ENCODE measurements at places on chromosomes 6 and 20.

DNA sequence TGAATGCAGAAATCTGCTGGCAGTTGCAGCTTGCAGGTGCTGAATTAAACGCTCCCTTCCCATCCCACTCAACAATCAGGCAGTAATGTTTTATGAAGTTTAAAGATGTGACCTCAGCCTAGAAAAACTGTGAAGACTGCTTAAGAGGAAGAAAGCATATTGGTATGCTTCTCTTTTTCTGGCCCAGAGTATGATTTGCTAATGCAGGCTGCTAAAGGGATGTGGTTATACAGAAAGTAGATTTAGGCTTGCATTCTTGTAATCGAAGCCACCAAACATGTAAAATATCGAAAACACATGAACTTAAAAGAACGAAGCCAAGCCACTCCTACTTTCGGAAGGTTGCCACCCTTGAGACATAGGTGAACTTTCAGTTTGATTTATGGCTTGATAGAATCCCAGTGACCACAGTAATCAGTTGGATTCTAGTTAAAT is 40.7 kb downstream of the MAP3K5 start:
- DNase-seq = no peak

DNA sequence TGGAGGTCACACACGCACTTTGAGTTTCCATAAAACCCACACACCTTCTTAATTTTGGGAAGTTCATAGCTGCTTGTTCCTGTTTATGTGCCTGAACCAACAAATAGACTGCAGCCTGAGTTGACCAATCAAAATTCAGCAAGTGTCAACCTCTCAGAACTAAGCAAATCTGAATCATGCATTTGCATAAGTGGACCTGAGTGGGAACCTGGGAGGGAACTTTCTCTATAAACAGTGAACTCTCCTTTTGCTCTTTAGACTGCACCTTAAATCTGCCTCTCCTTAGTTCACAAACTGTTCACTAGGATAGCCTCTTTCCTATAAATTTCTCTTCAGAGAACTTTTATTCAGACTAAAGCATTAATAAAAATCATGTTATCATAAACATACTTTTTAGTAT is 37.9 kb downstream of the SLC17A1 start:
- DNase-seq = no peak

GRCh38 chr6:22613695-22614094 is 44.3 kb downstream of the HDGFL1 start:
- no peak for DNase-seq

GRCh38 chr6:6747371-6747770 is 158.9 kb downstream of the LY86 start:
- DNase-seq = no peak

DNA sequence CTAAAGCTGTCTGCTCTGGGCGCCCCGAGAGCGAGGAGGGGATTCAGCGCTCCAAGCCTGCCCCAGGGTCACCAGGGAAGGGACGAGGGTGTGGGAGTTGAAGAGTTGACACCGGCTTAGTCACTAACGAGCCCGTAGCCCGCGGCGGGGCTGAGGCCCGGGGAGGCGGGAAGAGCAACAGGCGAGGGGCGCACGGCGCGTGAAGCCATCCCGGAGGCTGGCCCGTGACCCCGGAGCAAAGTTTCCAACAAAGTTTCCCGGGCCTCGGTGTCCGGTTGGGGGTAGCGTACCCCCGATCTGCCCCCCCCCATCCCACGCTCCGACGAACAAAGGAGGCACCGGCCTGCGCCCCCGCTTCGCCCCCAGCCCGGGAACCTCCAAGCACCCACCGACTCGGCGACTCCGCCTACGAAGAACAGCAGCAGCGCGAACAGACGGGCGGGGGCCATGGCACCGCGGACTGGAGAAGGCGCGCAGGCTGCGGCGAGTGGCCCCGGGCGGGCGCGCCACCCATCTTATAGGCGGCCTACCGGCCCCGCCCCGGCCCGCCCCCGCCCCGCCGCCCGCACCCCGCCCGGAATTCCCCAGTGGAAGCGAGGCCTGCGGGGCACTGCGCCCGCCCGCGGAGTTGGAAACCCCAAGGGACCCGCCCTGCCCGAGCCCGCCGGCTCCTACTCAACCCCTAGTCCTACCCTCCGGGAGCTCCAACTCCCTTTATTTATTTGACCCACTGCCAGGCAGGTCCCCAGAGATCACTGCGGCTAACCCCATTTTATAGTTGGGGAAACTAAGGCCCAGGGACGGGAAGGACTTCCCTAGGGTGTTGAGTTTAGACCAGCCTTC is at the start of gene SDC4:
Gene SDC4, minus strand, starts transcription at position 489 of the 843 bp plus-strand sequence. Its CDS starts 40 bp downstream, at position 449.
- peak; percentile 44 for DNase-seq

DNA sequence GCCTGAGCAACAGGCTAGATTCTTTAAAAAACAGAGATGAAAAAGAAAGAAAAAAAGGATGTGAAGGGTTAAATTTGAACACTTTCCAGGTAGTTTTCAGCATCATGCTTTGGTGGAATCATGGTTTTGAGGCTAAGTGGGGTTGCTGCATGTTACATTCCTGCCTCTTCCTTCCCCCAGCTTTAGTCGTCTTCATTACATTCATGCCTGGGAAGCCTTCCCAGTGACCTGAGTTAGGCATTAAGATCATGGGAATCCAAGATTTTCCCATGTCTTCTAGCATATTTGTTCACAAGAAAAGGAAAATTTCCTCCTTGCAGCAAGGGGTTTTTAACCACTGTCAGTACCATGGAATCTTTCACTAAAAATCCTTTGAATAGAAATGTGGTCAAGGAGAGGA is 12.0 kb downstream of the TPX2 start:
- DNase-seq = no peak

GRCh38 chr20:16947479-16947878 is 199.3 kb downstream of the OTOR start:
- DNase-seq = no peak

DNA sequence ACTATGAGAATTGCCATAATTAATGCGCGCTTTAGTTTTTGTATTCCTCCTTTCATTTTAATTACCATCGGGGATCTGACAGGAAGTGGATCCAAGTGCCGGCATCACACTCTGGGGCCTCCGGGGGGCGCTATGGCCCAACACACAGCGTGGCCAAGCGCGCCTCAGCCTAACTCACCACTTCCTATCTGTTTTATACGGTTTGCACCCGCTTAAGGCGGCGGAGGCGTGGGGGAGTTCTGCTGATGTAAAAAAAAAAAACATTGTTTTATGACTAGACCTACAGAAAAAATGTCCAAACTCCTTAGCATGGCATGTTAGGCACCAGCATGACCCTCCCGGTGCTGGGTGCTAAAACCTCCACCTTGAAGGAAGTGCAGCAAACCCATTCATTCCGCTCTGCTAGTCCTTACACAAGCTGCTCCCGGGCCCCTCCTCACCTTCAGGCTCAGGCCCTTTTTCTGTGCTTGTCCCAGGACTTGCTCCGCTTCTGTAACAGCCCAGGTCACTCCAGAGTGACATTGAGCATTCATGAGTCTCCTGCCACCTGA is 4.5 kb upstream of the EBF4 start:
- DNase-seq = peak; percentile 65

- DNase-seq = no peak
These were observed 43.7 kb upstream of the RAB23 start for GRCh38 chr6:57265755-57266221.

DNA sequence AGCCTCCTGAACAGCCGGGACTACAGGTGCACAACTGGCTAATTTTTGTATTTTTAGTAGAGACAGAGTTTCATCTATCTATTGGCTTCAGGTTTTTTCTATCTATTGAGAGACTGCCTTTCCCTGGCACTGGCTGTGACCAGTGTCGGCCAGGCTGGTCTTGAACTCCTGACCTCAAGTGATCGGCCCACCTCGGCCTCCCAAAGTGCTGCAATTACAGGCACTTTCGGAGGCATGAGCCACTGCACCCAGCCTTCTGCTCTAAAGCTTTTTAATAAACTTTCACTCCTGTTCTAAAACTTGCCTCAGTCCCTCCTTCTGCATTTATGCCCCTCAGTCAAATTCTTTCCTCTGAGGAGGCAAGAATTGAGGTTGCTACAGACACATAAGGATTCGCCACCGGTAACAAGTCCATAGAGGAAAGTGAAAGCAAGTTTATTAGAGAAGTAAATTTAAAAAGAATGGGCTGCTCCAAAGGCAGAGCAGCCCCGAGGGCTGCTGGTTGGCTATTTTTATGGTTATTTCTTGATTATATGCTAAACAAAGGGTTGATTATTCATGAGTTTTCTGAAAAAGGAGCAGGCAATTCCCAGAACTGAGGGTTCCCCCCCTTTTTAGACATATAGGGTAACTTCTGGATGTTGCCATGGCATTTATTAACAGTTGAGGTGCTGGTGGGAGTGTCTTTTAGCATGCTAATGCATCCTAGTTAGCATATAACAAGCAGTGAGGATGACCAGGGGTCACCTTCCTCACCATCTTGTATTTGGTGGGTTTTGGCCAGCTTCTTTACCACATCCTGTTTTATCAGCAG is 44.8 kb upstream of the RNGTT start:
- no peak for DNase-seq

DNA sequence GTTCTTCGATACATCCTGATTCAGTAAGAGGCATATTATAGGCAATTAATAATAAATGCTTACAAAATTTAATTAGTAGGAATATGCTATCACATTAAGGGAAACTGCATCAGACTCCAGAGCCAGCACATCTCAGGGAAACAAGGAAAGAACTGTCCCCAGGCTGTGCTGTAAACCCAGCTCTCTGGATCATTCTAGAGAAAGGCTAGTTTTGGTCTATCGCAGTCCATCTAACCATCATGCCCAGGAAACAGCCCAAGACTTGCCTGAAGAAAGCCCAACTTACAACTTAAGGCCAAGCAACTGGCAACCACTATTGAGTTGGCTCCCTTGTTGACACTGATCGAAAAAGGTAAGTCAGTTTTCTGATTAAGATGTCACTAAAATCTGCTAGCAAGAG is 11.3 kb downstream of the MAP3K5 start:
- no peak for DNase-seq

- DNase-seq = no peak
These were observed 63.3 kb upstream of the PRDM1 start for GRCh38 chr6:106022801-106023200.

DNA sequence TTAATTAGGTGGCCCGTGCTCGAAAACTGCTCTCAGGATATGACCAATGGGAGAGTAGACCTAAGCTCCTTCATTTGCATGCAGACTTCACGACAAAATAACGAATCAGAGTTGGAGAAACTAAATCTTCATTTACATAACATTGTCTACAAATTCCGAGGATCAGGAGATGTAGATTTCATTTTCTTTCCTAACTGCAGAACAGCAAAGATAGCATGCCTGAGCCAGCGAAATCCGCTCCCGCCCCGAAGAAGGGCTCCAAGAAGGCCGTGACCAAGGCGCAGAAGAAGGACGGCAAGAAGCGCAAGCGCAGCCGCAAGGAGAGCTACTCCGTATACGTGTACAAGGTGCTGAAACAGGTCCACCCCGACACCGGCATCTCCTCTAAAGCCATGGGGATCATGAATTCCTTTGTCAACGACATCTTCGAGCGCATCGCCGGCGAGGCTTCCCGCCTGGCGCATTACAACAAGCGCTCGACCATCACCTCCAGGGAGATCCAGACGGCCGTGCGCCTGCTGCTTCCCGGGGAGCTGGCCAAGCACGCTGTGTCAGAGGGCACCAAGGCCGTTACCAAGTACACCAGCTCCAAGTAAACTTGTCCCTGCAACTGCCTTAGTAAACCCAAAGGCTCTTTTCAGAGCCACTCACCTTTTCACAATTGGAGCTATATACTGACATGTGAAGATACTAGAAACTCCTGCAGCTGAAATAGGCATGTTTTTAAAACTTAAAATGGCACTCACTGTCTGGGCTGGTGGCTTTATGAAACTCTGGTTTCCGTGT is 96.5 kb downstream of the HFE start:
- peak; percentile 58 for DNase-seq

GRCh38 chr6:144285798-144286502 is 815 bp downstream of the UTRN start:
- DNase-seq = peak; percentile 10

DNA sequence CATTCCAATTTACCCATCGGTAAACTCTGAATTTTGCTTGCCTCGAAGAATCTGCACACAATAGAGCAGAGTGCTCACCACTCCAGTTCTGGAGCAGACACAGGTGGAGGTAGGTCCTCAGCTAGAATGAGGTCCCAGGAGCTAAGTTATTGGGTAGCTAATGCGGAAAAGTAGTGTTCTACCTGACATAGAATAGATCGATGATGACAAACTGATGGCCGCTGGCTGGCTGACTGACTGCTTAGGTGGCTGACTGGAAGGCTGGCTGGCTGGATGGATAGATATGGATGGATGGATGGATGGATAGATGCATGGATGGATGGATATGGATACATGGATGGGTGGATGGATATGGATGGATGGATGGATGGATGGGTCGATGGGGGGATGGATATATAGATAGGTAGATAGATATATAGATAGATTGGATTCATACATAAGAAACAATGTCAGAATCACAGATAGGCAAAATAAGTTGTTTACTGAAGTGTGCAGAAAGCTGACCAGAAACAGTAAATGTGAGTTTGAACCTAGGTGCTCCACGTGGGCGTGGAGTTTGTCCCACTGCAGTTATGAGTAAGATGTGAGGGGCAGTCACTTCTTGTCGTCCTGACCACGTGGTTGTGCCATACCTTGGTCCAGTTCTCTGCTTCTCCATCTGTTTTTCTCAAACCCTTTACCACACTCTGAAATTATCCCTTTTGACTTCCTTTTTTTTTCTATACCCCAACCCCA is 62.1 kb downstream of the TBXT start:
- no peak for DNase-seq

DNA sequence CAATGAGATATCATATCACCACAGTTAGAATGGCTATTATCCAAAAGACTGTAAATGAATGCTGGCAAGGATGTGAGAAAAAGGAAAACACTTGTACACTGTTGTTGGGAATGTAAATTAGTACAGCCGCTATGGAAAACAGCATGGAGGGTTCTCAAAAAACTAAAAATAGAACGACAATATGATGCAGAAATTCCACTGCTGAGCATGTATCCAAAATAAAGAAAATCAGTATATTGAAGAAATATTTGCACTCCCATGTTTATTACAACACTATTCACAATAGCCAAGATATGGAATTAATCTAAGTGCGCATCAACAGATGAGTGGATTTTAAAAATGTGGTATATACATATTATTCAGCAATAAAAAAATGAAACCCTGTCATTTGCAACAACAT is 898.9 kb upstream of the MAN1A1 start:
- DNase-seq = no peak

DNA sequence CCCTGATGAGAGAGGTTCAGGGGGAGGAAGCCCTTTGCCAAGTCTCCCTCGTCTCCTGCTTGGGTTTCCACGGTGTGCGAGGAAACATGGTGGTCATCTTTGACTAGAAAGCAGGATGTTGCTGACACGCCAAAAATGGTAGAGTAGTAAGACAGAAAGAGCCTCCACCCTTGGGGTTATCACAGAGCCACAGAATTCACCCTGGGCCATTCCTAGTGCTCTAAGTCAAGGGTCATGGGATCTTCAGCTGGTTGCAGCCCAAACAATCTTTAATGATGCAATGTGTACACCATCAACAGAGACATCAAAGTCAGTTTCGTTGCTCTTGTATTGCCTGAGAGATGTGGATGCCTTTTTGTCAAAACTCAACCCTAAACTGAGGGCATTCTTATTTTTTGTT is 201.9 kb downstream of the LY86 start:
- DNase-seq = no peak

Measured in stimulated activated CD4-positive, alpha-beta T cell treated with anti-CD3 and anti-CD28 coated beads, Interleukin-12 subunit alpha, Interleukin-12 subunit beta, amount 100 ng/mL, for 24 hours (primary cell).